Activated B cell treated with CpG ODN at 0.5 μM for 24 hours (primary cell): ENCODE measurements at places on chromosomes 7 and 10.

- DNase-seq: no peak
Observed at GRCh38 chr7:119935418-119936025, 337.5 kb upstream of the KCND2 start.

- DNase-seq: no peak
Observed at GRCh38 chr10:86779220-86780017, 23.0 kb downstream of the BMPR1A start.

DNA sequence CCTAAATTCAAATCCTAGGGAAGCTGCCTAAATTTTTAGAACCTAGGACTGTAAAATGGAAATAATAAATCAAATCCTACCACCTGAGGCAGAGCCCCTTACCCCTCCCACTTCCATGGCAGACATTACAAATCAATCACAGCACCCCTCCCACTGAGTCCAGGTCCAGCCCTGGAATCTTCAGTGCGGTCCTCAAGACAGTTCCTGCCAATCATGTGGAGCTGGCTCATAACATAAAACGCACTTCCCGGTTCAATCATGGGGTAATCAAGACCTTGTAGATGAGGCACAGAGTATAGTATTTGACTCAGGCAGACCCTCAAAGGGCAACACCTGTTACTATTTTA lies 157.0 kb downstream of the SLIT1 start:
- DNase-seq: no peak

DNA sequence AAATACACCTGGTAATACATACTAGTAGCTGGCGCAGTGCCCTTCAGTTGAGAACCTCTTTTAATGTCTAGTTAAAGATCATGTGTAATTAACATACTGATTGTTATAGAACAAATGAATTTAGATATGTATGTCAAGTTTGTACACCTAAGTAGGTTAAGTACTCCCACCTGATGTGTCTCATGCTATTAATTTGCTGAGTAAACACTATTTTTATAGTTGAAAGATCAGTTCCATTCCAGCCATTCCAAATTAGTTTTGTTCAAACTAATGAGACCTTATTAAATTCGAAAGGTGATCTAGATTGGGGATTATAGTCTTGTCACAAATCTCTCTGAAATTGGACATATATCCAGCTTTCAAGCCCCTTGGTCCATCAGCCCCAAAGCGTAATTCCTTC lies 710.0 kb downstream of the LRMDA start:
- DNase-seq: no peak

GRCh38 chr7:114109721-114110120 lies 190.9 kb upstream of the PPP1R3A start:
- no peak for DNase-seq

DNA sequence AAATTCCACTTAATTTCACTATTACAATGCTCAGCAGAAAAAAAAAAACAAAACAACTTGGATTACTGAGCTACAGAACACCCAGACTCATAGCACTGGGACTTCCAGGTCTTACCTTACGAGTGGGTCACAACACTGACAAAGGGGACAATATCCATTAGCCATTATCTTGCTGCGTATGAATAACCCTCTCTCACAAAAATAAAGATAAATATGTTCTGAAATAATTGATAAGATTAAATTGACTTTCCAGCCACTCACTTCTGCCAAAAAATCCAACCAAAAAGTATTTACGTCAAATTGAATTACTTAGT lies 128.7 kb downstream of the PKD1L1 start:
- DNase-seq: no peak

DNA sequence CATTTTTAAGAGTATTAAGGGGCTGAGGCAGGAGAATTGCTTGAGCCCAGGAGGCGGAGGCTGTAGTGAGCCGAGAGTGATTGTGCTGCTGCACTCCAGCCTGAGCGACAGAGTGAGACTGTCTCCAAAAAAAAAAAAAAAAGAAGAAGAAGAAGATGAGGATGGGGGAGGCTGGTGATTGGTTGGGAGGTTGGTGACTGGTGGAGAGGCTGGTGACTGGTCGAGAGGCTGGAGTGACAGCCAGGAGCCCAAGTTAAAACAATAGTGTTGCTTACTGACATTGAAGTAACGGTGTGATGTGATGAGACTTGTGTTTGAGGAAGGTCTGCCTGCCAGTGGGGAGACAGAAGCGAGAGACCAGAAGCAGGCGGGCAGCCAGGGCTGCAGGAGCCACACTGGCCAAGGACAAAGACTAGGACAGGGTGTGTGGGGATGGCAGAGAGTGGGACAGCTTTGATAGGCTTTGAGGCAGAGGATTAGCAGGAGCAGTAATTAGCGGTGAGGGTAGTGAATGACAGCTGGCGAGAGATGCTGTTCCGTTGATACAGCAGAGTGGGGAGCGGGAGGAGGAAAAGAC lies 4.9 kb downstream of the SRRT start:
- DNase-seq: no peak

GRCh38 chr7:26696978-26697377 lies 167.4 kb downstream of the SKAP2 start:
- DNase-seq: no peak

DNA sequence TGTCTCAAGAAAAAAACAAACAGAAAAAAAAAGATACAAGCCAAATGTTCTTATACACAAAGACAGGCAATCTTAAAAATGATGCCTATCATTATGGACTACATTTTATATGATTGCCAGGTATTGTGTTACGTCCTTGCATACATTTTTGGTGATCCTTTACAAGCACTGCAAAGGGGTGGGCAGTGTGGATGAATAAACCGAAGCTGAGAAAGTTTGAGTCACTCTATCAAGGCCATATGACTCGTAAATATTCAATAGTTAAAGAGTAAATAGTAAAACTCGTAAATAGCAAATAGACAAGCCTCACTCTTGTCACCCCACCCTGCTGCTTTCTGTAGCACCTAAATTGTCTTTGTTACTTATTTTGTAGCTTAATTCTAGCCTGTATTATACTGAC lies 326.2 kb downstream of the FRMD4A start:
- no peak for DNase-seq

DNA sequence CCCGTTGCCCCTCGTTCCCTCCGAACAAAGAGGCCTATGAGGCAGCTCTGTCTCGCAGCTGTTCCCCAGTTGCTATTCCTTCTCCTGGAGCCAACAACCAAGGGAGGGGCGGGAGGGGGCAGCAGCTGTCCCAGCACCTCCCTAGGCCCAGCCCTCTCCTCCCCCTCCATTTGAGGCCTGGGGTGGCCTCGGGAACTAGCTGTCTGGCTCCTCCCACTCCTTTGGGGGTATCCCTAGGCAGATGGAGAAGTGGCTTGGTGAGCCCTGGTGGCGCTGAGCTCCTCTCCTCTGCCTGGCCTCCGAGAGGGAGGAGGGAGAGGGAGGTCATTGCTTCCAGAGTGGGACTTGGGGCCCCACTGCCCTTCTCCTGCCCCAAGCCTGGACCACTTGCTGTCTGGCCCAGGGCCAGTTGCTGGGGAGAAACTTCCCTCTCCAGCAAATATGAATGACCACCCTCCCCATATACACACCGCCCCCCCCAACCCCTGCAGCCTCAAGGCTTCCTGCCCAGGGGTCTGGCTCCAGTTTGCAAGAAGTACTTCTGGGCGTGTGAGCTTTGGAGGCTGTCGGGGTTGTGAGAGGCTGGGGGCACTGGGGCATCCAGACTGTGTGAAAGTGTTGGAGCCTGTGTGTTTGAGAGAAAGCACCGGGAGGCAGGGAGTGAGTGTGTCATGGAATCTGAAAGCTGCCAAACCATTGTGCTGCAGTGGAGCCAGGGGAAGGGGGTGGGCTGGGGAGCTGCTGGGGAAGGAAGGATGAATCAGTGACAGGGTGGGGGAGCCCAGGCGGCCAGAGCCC lies 3.1 kb downstream of the FLNC start:
- DNase-seq: no peak

DNA sequence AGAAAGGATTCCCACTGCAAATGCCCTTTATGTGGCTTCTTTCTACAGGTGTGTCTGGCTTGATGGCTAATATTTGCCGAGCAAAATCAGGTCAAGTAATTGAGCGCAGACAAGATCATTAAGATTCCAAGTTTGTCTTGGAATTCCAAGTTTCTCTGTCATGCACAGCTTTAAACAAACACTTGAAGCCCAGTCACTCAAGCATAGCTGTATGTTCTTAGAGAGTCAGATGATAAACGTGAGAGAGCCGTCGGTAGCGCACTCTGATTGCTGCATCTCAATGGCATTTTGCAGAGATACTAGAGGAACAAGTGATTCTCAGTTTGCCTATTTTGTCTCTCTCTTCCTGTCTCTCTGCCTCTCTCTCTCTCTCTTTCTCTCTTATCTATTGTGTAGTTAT lies 658 bp downstream of the DMBT1 start:
- no peak for DNase-seq

- no peak for DNase-seq
Observed at GRCh38 chr7:2608921-2609411, 22.8 kb upstream of the TTYH3 start.

GRCh38 chr10:58755340-58755610 lies 242.6 kb downstream of the BICC1 start:
- no peak for DNase-seq

DNA sequence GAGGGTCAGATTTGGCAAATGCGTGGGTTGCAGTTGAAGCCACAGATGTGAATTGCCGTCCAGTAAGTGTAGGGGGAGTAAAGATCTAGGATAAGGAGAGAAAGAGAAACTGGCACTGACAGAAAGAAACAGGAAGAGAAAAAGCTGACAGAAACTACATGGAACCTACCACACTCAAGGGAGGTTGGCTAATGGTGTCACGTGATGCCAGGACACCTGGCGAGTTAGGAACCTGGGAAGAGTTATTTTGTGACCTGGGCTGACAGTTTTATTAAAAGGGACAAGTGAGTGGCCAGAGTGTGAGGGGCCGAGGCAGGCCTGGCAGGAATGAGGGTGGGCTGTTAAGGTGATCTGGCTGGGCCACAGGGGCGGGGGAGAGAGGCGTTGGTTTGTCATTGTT lies 188.7 kb downstream of the ADARB2 start:
- no peak for DNase-seq

DNA sequence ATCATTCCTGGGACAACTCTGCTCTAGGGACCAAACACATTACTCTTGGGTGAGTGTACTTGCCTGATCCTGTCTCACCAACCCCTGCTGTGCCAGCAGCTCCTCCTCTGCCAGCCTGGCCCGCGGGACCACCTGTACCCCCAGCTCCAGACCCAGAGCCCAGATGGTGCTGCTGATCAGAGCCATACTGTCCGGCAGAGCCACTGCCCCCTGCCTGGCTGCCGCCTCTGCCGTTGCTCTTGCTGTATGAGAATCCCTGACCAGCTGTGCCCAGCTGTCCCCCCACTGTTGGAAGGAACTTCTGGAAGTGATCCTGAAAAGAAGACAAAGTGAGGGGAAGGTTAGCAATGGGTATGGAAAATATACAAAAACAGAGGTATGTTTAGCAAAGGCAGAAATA lies 6.9 kb downstream of the MYOZ1 start:
- DNase-seq: no peak

- DNase-seq: no peak
Observed at GRCh38 chr10:102401342-102401654, 5.8 kb downstream of the NFKB2 start.

GRCh38 chr7:49791088-49791741 lies 17.8 kb downstream of the VWC2 start:
- no peak for DNase-seq

- no peak for DNase-seq
Observed at GRCh38 chr7:85060696-85061095, 126.2 kb downstream of the SEMA3D start.

GRCh38 chr7:33111614-33112013 lies 2.4 kb upstream of the RP9 start:
- DNase-seq: no peak

DNA sequence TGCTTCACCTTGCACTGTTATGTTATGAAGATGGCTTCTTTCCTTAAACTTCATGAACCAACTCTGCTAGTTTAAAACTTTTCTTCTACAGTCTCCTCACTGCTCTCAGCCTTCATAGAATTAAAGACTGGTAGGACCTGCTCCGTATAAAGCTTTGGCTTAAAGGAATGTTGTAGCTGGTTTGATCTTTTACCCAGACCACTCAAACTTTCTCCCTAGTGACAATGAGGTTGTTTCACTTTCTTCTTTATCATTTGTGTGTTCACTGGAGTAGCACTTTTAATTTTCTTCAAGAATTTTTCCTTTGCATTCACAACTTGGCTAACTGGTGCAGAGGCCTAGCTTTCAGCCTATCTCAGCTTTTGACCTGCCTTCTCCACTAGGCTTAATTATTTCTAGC lies 316.4 kb upstream of the RNF32 start:
- DNase-seq: no peak

DNA sequence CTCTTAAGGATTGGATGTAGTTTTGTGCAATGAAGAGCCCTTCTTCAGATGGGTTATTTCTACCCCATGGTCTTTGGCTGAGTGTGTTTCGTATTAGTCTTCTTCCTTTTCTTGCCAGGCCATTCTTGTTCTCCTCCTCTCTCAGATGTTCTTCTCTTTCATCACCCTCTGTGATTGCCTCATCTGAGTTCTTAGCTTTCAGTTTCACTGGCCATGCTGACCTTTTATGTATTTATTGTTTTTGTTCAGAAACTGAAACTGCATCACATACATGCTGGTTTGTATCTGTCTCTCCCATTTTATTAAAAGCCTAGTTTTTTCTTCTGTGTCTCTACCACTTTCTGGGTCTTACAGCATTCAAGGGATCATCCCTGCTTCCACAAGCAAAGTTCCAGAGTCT lies 21.7 kb upstream of the PCGF5 start:
- no peak for DNase-seq

DNA sequence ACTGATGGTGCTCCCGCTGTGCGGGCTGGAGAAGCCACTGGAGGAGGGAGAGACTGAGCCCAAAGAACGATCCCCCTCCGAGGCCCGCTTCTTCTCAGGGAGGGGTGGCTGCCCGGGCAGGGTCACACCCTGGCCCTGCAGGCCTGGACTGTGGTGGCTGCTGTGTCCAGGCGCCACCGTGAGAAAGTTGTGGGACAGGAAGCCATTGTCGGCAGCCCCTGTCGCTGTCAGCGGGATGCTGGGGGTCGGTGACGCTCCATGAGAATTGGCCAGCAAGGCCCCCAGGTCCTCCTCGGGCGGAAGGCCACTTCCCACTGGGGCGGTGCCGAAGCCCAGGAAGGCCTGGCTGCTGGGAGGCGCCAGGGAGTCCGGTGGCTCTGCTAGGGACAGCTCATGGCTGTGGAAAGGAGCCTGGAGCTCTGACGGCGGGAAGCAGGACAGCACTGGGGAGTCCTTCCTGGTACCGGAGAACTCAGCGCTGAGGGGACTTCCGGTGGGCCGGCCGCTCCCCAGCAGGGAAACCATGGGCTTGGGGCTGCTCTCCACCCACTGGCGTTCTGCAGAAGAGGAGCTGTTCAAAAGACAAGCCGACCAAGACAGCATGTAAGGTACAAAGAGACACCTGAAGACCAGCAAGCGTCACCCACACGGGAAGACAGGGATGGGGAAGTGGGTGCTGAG lies 278.8 kb downstream of the TNS3 start:
- no peak for DNase-seq

- DNase-seq: no peak
Observed at GRCh38 chr10:94036766-94037033, 43.0 kb downstream of the PLCE1 start.

GRCh38 chr10:73653701-73654100 lies 2.1 kb downstream of the SYNPO2L start:
- no peak for DNase-seq

- DNase-seq: no peak
Observed at GRCh38 chr10:36624551-36625100, 500.8 kb upstream of the ANKRD30A start.
